ENCODE measurements at places on chromosomes 5 and 9. TPM values are rescaled to one million over a fixed set of nuclear protein-coding genes. Genes with fewer than 3 reads are reported as not detected.

OR1K1 gene
- not detected for total RNA-seq

DNA sequence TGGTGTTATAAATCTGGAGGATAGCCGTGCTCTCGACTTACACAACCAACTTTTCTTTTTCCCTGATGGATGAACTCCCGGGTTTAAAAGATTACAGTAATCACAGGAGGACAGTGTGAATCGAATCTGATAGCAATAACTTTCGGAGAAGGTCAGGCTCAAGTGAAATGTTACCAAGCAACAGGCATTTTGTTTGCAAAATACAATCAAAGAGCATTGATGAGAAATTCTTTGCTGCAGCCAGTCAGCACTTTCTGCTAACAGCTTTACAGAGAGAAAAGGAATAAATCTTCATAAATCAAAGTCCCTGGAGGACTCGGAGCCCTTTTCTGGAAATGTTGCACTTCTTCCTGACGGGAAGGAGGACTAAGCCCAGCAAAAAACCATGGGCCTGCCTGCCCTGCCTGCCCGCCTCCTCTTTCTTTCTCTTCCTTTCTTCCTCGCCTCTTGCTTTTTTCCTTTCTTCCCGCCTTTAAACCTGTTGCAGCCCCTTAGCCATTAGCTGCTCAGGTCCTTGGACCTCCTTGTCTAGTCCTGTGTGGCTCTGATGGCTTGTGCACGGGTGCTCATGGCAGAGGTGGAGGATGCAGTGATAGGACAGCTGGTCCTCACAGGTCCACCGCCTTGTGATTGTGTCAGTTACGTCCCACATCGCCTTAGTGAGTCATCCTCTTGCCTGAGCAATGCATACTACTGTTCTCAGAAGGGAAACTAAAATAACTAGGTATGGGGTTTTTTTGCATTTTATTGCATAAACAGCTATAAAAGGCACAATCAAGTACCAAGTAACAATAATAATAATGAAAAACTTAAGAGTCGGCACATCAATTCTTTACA is 6.2 kb downstream of the DMRT3 start:
- H3K27me3 ChIP-seq: peaks cover 100% of the 10 kb centered on the region
- no peak overlapping the region for H3K27ac ChIP-seq
- no peak for DNase-seq
- H3K4me3 ChIP-seq: no peak overlapping the region
- no peaks in the 10 kb centered on the region for H3K4me1 ChIP-seq
- H3K36me3 ChIP-seq: no peaks in the 10 kb centered on the region

LURAP1L gene
- 2.6 TPM for total RNA-seq

DNA sequence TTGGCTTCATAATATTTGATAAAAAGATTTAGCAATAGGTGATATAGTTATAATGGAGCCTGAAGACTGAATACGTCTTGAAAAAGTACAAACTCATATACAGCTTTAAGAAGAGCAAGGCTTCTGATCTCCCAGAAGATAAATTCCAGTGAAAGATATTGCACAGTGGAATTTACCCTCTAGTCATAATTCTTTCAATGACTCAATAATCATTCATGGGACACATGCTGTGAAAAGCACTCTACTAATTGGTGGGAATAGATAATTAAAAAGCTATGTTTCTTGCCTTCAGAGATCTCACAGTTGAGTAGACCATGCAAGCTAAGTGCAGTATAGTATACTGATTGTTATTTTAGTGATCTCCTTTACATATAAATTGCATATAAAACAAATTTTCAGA is 538.6 kb upstream of the CYLC2 start:
- no peaks in the 10 kb centered on the region for H3K27me3 ChIP-seq
- no peak for DNase-seq
- H3K4me1 ChIP-seq: no peaks in the 10 kb centered on the region
- H3K36me3 ChIP-seq: no peaks in the 10 kb centered on the region
- no peak overlapping the region for H3K27ac ChIP-seq

MYMK gene
- total RNA-seq: not detected

GRCh38 chr5:34047774-34048572 is 5.0 kb upstream of the C1QTNF3 start:
- H3K27ac ChIP-seq: no peak overlapping the region
- no peak overlapping the region for H3K4me3 ChIP-seq
- H3K27me3 ChIP-seq: no peaks in the 10 kb centered on the region
- no peak for DNase-seq

LRRTM2 gene
- not detected for total RNA-seq

C5orf52 gene
- not detected for total RNA-seq

ZNF454 gene
- 2.6 TPM for total RNA-seq

GRCh38 chr5:65198456-65199120 is 283.1 kb downstream of the ADAMTS6 start:
- H3K27me3 ChIP-seq: no peaks in the 10 kb centered on the region
- no peaks in the 10 kb centered on the region for H3K4me1 ChIP-seq
- no peak for DNase-seq
- no peak overlapping the region for H3K27ac ChIP-seq
- H3K36me3 ChIP-seq: no peaks in the 10 kb centered on the region

DNA sequence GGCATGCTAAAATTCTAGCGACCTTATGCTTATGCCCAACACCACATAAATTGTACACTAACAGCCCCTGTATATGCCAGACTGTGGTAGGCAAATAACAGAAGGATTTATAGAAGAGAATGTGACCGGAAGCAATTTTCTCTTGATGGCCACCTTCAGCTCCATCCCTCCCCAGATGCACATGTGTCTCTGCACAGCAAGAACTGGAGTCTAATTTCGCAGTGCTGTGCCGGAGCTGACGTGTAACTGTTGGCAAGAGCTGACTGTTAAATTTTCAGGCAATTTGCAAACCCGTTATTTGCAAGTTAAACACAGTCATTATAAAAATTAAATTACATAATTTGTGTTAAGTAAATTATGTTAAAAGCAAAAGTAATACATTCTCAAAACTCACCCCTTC is 48.4 kb downstream of the PCA3 start:
- no peak overlapping the region for H3K27ac ChIP-seq
- DNase-seq: no peak
- no peaks in the 10 kb centered on the region for H3K4me1 ChIP-seq
- H3K27me3 ChIP-seq: peaks cover 66% of the 10 kb centered on the region

DNA sequence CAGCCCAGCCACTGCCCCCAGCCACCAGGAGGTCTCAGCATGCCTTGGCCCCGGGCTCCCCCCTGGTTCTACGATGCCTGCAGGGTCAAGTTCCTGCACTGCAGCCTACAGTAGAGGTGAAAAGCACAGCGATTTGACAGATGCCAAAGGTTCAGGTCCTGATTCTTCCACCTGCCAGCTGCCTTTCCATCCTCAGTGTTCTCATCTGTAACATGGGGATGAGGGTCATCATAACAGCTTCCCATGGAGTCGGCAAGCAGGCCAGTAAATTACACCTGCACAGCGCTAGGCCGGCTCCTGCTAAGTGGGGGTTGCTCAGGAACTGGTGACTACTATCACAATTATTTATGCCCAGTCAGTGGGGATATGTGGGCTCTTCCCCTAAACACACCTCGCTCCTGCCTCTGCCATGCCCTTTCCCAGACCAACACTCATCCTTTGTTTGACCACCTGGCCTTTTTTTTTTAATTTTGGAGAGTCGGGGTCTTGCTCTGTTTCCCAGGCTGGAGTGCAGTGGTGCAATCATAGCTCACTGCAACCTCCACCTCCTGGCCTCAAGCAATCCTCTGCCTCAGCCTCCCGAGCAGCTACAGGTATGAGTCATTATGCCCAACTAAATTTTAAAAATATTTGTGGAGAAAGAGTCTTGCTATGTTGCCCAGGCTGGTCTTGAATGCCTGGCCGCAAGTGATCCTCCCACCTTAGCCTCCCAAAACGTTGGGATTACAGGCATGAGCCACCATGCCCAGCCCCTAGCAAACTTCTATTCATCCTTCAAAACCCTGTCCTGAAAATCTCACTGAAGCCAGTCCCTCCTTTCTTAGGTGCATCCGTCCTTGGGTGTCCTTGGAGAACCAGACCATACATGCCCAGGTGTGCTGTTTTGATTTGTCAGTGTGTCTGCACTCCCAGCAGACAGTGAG is 6.4 kb downstream of the ENG start:
- H3K4me3 ChIP-seq: peak overlapping the region; percentile 73
- no peaks in the 10 kb centered on the region for H3K27me3 ChIP-seq
- peaks cover 90% of the 10 kb centered on the region for H3K4me1 ChIP-seq
- peak overlapping the region; percentile 97 for H3K27ac ChIP-seq
- no peak for DNase-seq
- H3K36me3 ChIP-seq: peaks cover 48% of the 10 kb centered on the region

- DNase-seq: no peak
- no peak overlapping the region for H3K4me3 ChIP-seq
- H3K27me3 ChIP-seq: peaks cover 5% of the 10 kb centered on the region
- no peaks in the 10 kb centered on the region for H3K36me3 ChIP-seq
- H3K4me1 ChIP-seq: no peaks in the 10 kb centered on the region
These were observed 97.1 kb upstream of the PRSS3 start for GRCh38 chr9:33698267-33698666.

GRCh38 chr9:98219794-98220370 is 27.4 kb upstream of the CORO2A start:
- H3K4me1 ChIP-seq: peaks cover 15% of the 10 kb centered on the region
- DNase-seq: no peak
- H3K4me3 ChIP-seq: no peak overlapping the region
- H3K36me3 ChIP-seq: peaks cover 23% of the 10 kb centered on the region
- H3K27ac ChIP-seq: no peak overlapping the region
- H3K27me3 ChIP-seq: no peaks in the 10 kb centered on the region

GRCh38 chr9:26157411-26157810 is 479.2 kb upstream of the TUSC1 start:
- no peak for DNase-seq
- H3K4me1 ChIP-seq: no peaks in the 10 kb centered on the region
- H3K27me3 ChIP-seq: no peaks in the 10 kb centered on the region
- H3K27ac ChIP-seq: no peak overlapping the region

GRCh38 chr9:34454571-34455065 is 3.8 kb downstream of the FAM219A start:
- H3K27me3 ChIP-seq: no peaks in the 10 kb centered on the region
- DNase-seq: peak; percentile 33
- H3K36me3 ChIP-seq: no peaks in the 10 kb centered on the region
- H3K4me3 ChIP-seq: peak overlapping the region; percentile 9

- H3K4me1 ChIP-seq: peaks cover 67% of the 10 kb centered on the region
- no peaks in the 10 kb centered on the region for H3K27me3 ChIP-seq
- DNase-seq: peak; percentile 77
- peak overlapping the region; percentile 92 for H3K27ac ChIP-seq
- peak overlapping the region; percentile 50 for H3K4me3 ChIP-seq
These were observed 11.1 kb downstream of the EXD3 start for GRCh38 chr9:137411645-137412380.

ARID3C gene
- not detected for total RNA-seq

DNA sequence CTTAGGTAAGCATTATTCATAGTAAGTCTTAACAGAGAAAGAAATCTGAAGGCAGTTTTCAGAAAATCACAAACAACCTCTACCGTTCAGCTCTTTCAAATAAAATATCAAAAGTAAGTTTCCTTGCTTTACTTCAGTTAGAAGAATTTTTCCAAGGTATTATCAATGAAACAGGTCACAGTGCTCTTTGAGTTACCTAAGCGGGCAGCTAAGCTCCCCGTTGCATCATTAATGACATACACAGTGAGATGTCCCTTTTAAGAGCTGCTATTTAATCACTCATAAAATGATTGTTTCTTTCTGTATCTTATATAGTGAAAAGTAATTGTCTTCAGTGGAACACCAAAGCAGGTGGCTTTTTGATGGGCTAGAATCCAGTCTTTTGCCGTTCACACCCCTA is 86.2 kb upstream of the PIK3R1 start:
- H3K36me3 ChIP-seq: no peaks in the 10 kb centered on the region
- no peak overlapping the region for H3K4me3 ChIP-seq
- H3K4me1 ChIP-seq: no peaks in the 10 kb centered on the region
- H3K27me3 ChIP-seq: no peaks in the 10 kb centered on the region
- no peak overlapping the region for H3K27ac ChIP-seq

DNA sequence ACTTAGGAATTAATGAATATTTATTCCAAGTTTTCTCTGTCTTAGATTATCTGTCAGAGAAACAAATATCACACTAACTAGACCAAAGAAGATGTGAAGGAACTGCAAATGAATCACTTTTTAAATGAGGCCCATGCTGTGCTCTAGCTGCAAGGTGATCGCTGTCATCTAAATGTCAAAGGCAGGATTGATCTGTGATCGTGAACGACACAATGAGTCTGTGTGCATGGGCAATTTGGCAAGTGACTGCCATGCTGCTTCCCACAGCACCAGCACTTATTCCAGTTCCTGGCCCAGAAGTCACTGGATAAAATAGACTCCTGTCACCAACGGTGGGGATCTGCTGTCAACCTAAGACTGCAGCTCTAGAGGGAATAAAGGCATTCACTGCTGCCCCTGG is 141.2 kb downstream of the TRIM36 start:
- H3K4me3 ChIP-seq: no peak overlapping the region
- no peaks in the 10 kb centered on the region for H3K36me3 ChIP-seq
- peaks cover 19% of the 10 kb centered on the region for H3K27me3 ChIP-seq
- no peak overlapping the region for H3K27ac ChIP-seq
- H3K4me1 ChIP-seq: no peaks in the 10 kb centered on the region

INSL6 gene
- total RNA-seq: not detected

CAST gene
- total RNA-seq: 649 TPM

- DNase-seq: peak; percentile 67
- no peaks in the 10 kb centered on the region for H3K27me3 ChIP-seq
- no peaks in the 10 kb centered on the region for H3K36me3 ChIP-seq
- H3K4me3 ChIP-seq: no peak overlapping the region
- H3K27ac ChIP-seq: peak overlapping the region; percentile 78
- peaks cover 64% of the 10 kb centered on the region for H3K4me1 ChIP-seq
These were observed 25.7 kb downstream of the DPYSL3 start for GRCh38 chr5:147483961-147484707.

SAXO1 gene
- 0.03 TPM for total RNA-seq

- DNase-seq: no peak
- H3K27me3 ChIP-seq: no peaks in the 10 kb centered on the region
- peak overlapping the region; percentile 50 for H3K27ac ChIP-seq
- H3K4me1 ChIP-seq: peaks cover 6% of the 10 kb centered on the region
- H3K4me3 ChIP-seq: no peak overlapping the region
- H3K36me3 ChIP-seq: no peaks in the 10 kb centered on the region
These were observed 6.8 kb downstream of the SLC36A1 start for GRCh38 chr5:151454166-151454565.

ATOX1 gene
- total RNA-seq: 65.4 TPM

GRCh38 chr9:38213631-38214299 is 144.7 kb upstream of the SHB start:
- H3K36me3 ChIP-seq: no peaks in the 10 kb centered on the region
- H3K27ac ChIP-seq: no peak overlapping the region
- no peak for DNase-seq
- no peak overlapping the region for H3K4me3 ChIP-seq
- H3K27me3 ChIP-seq: peaks cover 21% of the 10 kb centered on the region

GRCh38 chr9:85653153-85653552 is 88.6 kb downstream of the AGTPBP1 start:
- no peak for DNase-seq
- H3K27ac ChIP-seq: no peak overlapping the region
- peaks cover 19% of the 10 kb centered on the region for H3K36me3 ChIP-seq
- H3K4me3 ChIP-seq: no peak overlapping the region
- no peaks in the 10 kb centered on the region for H3K4me1 ChIP-seq
- H3K27me3 ChIP-seq: no peaks in the 10 kb centered on the region

CACNA1B gene
- total RNA-seq: 0.19 TPM

RASA1 gene
- total RNA-seq: 18.0 TPM

- no peak overlapping the region for H3K4me3 ChIP-seq
- DNase-seq: no peak
- H3K27me3 ChIP-seq: no peaks in the 10 kb centered on the region
- H3K27ac ChIP-seq: no peak overlapping the region
- no peaks in the 10 kb centered on the region for H3K36me3 ChIP-seq
These were observed 13.7 kb downstream of the TMEFF1 start for GRCh38 chr9:100486479-100487176.

All from left ventricle myocardium inferior (tissue), 1 donor.